ENCODE measurements at places on chromosomes 6 and 20. TPM values are rescaled to one million over a fixed set of nuclear protein-coding genes. Genes with fewer than 3 reads are reported as not detected.

The OR2H2 gene
- total RNA-seq = not detected

The TFAP2A gene
- not detected for total RNA-seq

The OR2H1 gene
- total RNA-seq = not detected

The SLCO4A1 gene
- 4.8 TPM for total RNA-seq

DNA sequence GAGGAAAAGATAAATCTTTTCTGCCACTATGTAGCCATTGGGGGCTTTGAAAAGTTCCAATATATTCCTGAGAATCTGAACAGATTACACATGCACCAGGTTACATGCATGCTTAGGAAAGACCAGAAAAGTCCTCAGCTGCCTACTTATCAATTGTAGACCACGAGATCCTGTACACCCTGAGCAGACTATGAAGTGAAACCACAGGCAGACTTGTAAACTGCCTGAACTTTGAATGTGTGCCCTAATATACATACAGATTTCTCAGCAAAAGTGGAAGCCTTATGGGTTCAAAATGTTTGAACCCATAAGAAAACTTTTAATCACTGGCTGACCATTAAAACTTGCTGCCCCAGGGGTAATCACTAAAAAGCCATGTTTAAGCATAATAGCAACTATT, 273.5 kb upstream of the RUNX2 start:
- no peak overlapping the region for H3K27ac ChIP-seq
- peaks cover 6% of the 10 kb centered on the region for H3K4me1 ChIP-seq
- no peaks in the 10 kb centered on the region for H3K27me3 ChIP-seq
- no peak overlapping the region for H3K4me3 ChIP-seq

DNA sequence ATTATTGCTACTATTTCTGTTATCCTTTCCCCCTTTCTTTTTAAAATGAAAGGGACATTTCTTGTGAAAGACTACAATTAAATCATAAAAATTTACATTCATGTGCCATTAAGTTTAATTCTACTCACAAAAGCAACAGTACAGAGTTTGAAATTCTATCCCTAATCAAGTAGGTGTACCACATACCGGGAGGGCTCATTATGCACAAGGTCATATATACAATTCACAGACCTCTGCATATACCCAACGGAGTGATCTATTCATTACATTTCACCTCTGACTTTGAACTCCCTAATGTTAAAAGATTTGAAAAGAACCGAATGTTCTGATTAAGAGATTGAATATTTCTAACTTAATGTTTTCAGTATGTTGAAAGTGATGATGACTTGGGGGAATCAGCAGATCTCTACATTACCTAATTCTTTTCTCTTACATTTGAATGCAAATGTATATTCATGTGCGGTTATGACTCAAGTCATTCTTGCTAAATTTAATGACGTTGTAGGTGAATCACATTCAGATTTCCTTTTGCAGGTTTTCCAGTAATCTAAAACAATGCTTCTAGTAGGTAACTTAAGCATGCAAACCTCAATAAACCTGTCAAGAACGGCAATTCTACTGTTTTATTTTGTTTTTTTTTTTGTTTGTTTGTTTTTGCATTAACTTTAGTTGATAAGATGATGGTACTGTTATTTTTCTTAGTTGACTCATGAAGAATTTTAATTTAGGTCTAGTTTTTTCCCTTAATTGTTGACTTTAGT, 7.3 kb downstream of the EYA4 start:
- H3K4me3 ChIP-seq = no peak overlapping the region

DNA sequence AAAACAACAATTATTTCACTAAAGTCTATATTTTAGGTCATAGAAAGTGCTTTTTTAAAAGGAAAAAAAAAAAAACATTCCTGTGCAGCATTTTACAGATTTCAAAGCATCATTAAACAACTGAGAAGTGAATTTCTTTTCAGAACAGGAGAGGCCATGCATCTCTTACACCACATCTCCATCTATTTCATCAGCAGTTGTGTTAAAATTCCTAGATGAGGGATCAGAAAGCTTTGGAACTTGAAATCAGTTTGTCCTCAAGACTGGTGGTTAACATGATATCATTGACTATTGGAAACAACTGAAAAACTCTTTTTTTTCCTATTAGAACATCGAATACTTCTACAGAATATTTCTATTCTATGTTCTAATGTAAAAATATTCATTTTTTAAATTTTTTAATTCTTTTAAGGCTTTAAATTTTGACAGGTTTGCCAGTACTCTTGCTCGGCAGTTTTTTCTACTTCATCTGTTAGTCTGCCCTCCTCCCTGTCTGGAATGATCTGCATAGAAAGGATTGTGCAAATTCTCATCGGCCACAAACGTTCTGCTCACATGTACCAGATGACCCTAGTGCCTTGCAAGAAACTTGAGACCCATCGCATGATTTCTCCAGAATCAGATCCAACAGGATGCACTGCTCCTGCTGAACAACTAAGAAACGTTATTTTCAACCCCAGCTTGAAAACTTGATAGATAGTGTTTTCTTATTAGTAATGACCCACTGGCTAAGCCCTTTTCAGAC, 411.0 kb upstream of the AGPAT4 start:
- H3K4me1 ChIP-seq = no peaks in the 10 kb centered on the region
- no peak overlapping the region for H3K27ac ChIP-seq
- no peak overlapping the region for H3K4me3 ChIP-seq
- no peak for DNase-seq
- H3K36me3 ChIP-seq = no peaks in the 10 kb centered on the region

GRCh38 chr6:73299151-73299971, 36.4 kb upstream of the KHDC1 start:
- peak overlapping the region; percentile 33 for H3K4me3 ChIP-seq
- no peaks in the 10 kb centered on the region for H3K36me3 ChIP-seq
- peak; percentile 77 for DNase-seq
- H3K4me1 ChIP-seq = no peaks in the 10 kb centered on the region

DNA sequence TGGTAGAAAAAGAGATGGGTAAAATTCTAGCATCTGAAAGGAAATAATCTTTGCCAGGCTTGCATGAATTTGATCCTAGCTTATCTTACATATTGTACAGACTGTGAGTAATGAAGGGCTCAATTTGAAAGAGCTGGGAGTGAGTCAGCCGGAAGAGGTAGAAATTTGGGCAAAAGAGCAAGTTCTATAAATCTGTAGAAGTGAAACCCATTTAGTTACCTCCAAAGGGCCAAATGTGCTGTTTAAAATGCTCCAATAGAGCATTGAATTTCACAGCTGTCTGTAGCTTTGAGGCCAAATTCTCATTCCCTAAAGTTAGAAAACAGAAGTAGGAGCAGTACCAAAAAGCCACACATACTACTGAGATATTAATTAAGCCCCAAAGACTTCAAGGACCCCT, 466.1 kb downstream of the BTBD3 start:
- no peaks in the 10 kb centered on the region for H3K27me3 ChIP-seq
- H3K27ac ChIP-seq = no peak overlapping the region
- no peaks in the 10 kb centered on the region for H3K4me1 ChIP-seq

- no peak overlapping the region for H3K27ac ChIP-seq
- no peaks in the 10 kb centered on the region for H3K4me1 ChIP-seq
- peak; percentile 15 for DNase-seq
These were observed 564.4 kb downstream of the HAO1 start for GRCh38 chr20:7375905-7376304.

- H3K4me3 ChIP-seq = no peak overlapping the region
- no peak overlapping the region for H3K27ac ChIP-seq
- no peak for DNase-seq
- no peaks in the 10 kb centered on the region for H3K4me1 ChIP-seq
- no peaks in the 10 kb centered on the region for H3K27me3 ChIP-seq
These were observed 289.1 kb upstream of the PREP start for GRCh38 chr6:105691971-105692370.

GRCh38 chr6:127341471-127342202, 1.8 kb downstream of the ECHDC1 start:
- peaks cover 17% of the 10 kb centered on the region for H3K4me1 ChIP-seq
- DNase-seq = peak; percentile 6
- H3K27ac ChIP-seq = no peak overlapping the region

DNA sequence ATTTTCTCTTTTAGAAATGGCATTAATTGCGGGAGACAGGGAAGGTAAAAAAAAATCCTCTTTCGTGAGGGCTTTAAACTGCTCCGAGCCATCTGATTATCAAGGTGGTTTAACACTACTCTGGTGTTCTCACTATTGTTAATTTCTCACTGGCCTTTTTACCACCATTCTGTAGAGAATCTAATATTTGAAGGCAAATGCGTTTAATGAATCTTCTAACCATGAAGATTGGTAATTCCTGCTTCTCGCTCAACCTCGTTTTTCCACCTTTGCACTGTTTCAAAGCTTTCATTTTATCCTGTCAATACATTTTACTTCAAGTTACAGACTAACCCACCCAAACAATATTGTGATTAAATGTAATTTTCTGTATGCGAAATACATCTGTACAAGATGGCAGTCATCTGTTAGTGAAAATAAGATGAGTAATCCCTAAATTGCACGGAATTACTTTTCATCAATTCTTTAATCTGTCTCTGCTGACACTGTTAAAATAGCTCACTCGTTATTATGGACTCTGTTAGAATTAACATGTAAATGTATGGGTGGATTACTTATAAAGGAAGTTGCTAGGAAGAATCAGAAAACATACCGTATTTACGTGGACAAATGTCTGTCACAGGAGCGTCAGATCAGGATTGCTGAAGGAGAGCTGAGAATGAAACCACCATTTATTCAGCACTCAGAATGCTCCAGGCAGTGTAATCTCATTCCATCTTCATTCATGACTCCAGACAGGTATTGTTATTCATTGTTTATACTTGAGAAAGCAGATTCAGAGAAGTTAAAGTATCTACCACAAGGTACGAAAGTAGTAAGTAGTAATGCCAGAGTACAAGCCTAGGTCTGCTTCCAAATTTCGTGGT, 1.1 kb upstream of the LCA5 start:
- DNase-seq = no peak
- peak overlapping the region; percentile 69 for H3K4me3 ChIP-seq
- no peaks in the 10 kb centered on the region for H3K36me3 ChIP-seq
- H3K27ac ChIP-seq = peak overlapping the region; percentile 85
- no peaks in the 10 kb centered on the region for H3K27me3 ChIP-seq

DNA sequence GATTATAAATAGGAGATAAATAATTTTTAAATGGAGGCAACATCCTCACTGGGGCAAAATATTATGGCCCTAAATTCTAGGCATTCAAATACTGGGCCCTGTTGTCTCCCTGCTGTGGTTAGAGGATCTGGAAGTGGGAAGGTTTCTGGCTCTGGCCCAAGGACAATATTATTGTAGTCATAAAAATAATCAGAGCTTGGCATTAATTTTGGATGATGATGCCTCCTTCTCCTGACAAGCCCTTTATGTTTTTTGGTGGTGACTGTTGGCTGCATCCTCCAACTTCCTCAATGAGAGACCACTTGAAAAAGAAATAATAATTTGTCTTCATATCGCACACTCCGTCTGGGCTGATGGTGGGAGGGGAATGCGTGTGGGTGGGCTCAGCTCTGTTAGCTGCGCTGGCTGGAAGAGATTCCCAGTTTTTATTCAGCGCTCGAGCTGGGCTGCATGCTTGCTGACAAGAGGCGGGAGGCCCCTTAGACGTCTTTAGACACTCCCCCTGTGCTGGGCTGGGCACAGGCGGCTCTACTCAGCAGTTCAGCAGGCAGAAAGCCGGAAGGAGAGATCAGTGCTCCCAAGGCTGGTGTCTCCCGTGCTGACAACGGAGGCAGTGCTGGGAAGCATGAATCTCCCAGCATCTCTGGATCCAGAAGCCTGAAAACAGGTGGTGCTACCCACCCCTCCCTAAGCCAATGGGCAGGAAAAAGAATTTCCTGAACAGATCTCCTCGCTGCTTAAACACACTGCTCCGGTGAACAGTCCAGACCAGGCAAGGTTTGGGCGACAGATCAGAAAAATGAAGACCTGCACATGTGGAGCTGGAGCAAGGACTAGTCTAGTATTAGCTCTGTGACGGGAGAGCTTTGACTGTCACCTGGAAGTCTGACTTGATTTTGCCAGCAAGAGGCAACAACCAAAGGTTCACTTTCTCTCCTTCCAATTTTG, 97.7 kb downstream of the SYCP2 start:
- DNase-seq = peak; percentile 88
- peaks cover 79% of the 10 kb centered on the region for H3K27me3 ChIP-seq
- no peaks in the 10 kb centered on the region for H3K36me3 ChIP-seq
- H3K4me1 ChIP-seq = peaks cover 6% of the 10 kb centered on the region
- H3K27ac ChIP-seq = no peak overlapping the region
- no peak overlapping the region for H3K4me3 ChIP-seq

DNA sequence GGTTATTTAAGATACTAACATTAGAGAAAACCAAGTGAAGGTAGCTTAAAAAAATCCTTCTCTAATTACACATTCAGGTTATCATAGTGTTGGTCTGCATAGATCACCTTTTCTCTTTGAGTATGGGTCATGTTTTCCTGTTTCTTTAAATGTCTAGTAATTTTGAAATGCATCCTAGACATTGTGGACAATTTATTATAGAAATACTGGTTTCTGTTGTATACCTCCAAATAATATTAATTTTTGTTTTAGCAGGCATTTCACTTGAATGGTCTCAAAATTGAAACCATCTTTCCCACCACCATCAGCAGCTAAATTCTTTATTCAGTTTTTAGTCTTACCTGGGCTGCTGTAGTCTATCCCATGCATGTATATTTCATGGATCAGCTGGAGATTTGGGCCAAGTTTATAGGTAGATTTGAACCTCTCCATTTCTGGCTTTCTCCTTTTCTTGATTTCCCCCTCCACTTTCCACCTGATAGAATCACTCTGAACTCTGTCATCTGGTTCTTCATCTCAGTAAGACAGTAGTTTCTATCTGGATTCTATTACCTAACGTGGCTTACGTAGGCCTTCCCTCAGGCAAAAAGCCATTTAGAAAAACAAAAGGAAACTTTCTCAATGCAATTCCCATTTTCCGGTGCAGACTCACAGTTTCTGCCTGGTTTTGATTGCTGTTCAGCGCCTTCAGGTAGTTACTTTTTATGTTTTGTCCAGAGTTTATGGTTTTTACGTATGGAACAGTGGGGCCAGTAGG, 52.3 kb downstream of the ZFAND3 start:
- H3K27me3 ChIP-seq = no peaks in the 10 kb centered on the region
- H3K27ac ChIP-seq = no peak overlapping the region

- H3K27ac ChIP-seq = no peak overlapping the region
- H3K4me1 ChIP-seq = peaks cover 25% of the 10 kb centered on the region
- H3K27me3 ChIP-seq = peaks cover 56% of the 10 kb centered on the region
These were observed 3.2 kb downstream of the GRIK2 start for GRCh38 chr6:101396548-101397173.

DNA sequence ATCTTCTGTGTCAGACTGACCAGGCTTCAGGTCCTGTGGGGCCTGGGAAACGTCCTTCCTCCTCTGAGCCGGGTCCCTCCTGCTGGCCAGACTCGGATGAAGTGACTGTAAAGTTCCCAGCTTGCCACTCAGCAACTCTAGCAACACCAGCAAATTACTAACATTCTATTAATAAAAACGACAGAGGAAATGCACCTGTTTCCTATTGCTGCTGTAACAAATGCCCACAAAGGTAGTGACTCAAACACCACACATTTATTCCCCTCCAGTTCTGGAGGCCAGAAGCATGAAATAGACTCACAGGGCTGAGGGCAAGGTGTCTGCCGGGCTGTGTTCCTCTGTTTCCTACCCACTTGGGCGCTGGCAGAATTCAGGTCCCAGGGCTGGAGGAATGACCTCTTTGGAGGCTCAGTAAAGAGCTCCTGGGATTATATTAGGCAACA, 48.8 kb downstream of the CTCFL start:
- no peak overlapping the region for H3K27ac ChIP-seq
- peaks cover 5% of the 10 kb centered on the region for H3K4me1 ChIP-seq

All from stomach (tissue), 19 donors.